ENCODE measurements at places on chromosomes 5 and 9.

DNA sequence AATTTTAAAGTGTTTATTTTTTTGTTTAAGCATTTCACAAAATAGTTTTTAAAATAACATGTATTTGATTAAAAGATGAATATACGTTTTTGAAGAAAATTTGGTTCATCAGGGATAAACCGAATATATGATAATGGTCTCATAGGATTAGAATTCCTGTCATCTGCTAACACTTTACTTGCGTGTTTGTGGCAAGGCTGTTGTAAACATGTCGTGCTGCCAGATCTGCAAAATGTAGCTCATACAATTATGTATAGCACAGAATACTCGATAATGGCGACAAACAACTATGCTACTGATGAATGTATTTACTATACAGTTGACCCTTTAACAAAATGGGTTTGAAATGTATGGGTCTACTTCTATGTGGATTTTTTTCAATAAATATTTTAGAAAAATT lies 7.2 kb upstream of the TXNDC8 start:
- no peak for DNase-seq

GRCh38 chr5:176364765-176365350 lies 429 bp upstream of the ARL10 start:
- no peak for DNase-seq

DNA sequence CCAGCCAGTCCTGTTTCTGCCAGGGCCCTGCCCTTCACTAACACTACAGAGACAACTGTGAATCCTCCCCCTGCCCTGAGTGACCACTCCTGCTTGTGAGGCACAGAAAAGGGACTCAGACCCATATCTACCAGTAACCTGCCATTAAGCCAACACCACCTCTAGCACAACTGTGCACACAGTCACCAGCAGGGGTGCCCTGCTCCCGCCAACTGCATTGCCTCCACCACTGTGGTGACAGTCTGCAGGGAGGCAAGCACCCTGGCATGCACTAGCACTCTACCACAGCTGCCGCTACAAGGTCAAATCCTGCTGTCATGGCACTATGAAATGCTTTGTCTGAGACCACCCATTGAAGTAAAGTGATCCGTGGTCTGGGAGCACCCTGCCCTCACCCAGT lies 1028.5 kb upstream of the CDH9 start:
- DNase-seq, result no peak

DNA sequence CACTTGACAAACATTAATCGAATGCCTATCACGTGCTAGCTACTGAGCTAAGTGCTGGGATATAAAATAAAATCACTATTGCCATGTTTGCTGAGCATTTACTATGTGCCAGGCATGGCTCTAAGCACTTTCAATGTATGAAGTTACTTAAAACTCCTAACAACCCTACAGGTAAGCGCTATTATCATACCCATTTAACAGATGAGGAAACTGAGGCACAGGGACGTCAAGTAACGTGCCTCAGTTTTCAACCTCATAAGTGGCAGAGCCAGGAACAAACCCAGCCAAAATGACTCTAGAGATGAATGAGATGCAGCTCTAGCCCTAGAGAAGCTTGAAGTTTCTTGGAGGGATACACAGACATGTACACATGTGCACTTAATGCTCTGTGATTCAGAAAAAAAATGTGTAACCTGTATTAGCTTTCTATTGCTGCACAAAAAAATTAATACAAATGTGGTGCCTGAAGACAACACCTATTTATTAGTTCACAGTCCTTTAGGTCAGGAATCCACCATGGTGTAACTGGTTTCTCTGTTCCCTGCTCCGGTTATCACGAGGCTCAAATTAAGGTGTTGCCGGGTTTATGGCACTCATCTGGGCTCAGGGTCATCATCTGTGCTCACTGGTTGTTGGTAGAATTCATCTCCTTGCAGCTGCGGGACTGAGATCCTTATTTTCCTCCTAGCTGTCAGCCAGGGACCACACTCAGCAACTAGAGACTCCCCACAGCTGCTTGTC lies 33.7 kb downstream of the TTLL11 start:
- no peak for DNase-seq

- DNase-seq, result no peak
Observed at GRCh38 chr5:37110135-37110534, 139.0 kb downstream of the CPLANE1 start.

GRCh38 chr5:165004175-165004574 lies 1498.8 kb downstream of the MAT2B start:
- no peak for DNase-seq

GRCh38 chr9:78707080-78707479 lies 410.2 kb downstream of the PSAT1 start:
- no peak for DNase-seq

- DNase-seq, result no peak
Observed at GRCh38 chr9:130311408-130312140, 46.0 kb downstream of the HMCN2 start.

- DNase-seq, result peak; percentile 85
Observed at GRCh38 chr9:4740638-4741364, at the start of gene AK3. TSS of gene AK3 (minus strand) at chr9:4741202. CDS start at chr9:4741087, 115 bp downstream.

DNA sequence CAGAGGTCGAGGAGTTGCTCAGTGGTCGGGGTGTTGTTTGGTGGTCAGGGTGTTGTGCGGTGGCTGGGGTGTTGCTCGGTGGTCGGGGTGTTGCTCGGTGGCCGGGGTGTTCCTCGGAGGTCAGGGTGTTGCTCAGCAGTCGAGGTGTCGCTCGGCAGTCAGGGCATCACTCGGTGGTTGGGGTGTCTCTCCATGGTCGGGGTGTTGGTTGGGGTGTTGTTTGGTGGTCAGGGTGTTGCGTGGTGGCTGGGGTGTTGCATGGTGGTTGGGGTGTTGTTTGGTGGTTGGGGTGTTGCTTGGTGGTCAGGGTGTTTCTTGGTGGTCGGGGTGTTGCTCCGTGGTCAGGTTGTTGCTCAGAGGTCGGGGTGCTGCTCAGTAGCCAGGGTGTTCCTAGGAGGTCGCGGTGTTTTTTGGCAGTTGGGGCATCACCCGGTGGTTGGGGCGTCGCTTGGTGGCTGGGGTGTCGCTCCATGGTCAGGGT lies 11.0 kb upstream of the GPSM1 start:
- no peak for DNase-seq

DNA sequence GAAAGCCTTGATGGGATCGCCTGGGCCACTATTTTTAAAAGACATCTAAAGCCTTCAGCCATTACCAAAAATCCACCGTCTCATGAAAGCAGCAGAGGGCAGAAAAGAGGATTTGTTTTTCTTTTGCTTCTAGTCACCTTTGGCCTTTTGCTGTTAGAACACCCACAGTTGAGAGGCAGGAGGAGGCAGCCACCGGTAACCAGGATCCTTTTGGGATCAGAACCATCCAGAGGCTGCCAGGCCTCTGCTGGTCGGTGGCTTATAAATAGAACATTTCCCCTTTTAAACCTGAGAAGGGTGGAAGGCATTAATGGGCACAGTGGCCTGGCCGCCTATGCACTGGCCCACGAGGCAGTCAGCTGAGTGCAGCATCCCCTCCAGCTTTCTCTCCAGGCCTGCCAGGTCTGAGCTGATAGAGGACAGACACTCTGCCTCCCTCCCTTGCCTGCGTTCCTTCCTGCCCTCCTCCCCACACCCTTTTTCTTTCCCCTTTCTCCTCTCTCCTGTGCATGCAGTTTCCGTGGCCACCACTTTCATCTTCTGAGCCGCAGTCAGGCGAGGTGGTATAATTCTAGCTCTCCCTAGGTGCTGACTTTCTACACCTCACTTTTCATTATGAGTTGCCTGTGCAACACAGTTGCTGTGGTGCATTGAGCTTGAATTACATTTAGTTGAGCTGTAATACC lies 253.4 kb downstream of the ARHGAP26 start:
- DNase-seq, result no peak

- no peak for DNase-seq
Observed at GRCh38 chr5:9582406-9582805, 36.5 kb upstream of the SEMA5A start.

DNA sequence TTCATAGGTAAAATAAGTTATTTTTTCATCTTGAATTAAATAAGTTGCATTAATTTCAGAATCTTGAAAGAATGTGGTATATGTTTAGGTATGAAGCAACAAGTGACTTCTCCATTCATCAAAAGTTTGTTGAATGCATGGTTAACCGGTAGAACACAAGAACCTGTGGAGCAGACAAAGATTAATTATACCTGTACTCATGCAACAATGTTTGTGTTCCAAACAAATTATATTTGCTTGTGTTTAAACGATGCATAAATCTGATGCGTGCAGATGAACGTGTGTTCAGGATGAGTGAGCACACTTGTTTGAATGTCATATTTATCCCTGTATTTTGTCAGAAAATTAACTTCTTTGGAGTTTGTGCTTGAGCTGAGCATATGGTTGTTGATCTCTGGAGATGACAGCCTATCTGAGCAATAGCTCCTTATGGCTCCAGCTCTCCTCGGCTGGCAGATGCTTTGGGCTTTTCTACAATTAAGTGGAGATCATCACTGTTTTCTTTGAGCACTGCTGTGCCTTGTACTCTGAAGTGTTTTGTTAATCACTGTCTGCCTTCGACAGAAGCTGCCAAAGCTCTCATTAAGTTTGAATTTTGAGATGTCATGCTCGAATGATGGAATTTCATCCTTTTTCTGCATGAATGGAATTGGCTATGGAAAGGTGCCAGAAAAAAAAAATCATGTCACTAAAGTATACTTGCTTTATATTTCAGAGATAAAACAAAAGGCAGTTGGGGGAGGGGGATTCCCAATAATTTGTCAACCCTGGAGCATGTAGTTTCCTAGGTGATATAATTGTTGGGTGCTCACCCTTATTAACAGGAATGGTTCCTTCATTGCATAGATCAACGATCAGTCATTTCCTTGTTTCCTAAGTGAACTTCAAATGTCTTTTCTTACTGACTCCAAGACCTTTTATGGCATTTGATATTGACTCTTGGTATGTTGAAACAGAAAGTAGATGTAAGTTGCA lies 502.5 kb upstream of the ARRDC3 start:
- DNase-seq, result peak; percentile 16

DNA sequence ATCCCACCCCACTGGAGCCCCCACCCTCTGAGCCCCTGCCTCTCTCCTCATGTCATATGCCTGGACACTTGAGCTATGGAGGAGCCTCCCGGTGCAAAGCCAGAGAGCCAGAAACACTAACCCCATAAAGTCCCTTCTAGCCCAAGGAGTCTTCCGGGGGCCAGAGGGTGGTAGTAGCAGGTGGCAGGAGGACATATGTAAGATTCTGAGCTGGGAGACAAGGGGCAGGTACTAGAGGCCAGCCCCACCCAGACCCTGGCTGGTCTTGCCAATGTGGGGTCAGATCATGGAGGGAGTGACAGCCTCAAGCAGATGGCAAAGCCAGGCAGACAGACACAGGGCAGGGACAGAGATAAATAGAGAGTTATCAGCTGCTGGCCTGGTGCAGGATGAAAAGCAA lies 63.4 kb downstream of the PSD2 start:
- no peak for DNase-seq

GRCh38 chr9:8494571-8494970 lies 695.0 kb upstream of the DMAC1 start:
- no peak for DNase-seq

- DNase-seq, result no peak
Observed at GRCh38 chr9:70000469-70000868, 43.2 kb upstream of the MAMDC2 start.

DNA sequence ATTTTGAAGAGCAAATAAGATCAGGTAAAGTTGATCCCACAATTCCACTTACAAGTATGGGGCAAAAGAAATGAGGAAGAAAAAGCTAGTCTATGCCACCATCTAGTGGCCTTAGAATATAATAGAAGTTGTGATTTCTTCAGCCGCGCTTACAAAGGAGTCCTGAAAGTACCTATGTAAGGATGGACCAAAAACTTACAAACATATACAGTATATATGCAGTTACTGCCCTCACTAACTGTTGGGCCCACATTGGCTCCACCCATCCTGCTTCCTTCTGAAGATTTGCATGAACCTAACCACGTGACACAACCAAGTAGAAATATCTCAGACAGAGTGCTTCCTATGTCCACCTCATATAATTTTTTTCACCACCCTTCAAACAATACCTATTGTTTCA lies 11.7 kb upstream of the OR13D1 start:
- DNase-seq, result peak; percentile 13

DNA sequence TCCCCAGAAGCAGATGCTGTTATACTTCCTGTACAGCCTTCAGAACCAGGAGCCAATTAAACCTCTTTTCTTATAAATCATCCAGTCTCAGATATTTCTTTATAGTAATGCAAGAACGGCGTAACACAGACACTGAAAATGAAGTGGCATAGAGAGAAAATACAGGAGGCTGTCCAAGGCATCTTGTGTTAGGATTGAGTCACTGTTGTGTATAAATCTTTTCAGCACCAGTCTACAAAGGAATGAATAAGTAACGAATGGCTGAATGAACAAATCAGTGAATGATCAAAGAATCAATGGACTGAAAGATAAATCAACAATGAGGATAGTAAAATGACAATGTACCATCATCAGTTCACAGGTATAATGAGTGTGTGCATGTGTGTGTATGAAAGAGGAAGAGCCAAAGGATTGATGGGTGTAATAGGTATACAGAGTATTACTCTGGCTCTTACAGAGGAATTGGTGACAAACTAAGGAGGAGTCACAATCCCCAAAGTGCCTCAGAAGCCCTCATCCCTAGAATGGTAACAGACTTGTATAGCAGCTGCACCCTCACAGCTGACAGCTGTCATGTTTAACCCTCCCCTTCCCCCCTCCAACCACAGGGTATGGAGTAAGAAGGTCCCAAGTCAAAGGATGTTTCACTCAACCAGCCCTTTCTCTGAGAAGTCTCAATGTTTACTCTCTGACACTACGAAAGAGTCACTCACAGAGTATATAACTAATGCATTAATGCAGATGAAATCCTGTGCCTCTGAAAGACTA lies 29.8 kb upstream of the MIER3 start:
- no peak for DNase-seq

GRCh38 chr9:129026442-129027223 lies 1.5 kb downstream of the SH3GLB2 start:
- DNase-seq, result peak; percentile 66

DNA sequence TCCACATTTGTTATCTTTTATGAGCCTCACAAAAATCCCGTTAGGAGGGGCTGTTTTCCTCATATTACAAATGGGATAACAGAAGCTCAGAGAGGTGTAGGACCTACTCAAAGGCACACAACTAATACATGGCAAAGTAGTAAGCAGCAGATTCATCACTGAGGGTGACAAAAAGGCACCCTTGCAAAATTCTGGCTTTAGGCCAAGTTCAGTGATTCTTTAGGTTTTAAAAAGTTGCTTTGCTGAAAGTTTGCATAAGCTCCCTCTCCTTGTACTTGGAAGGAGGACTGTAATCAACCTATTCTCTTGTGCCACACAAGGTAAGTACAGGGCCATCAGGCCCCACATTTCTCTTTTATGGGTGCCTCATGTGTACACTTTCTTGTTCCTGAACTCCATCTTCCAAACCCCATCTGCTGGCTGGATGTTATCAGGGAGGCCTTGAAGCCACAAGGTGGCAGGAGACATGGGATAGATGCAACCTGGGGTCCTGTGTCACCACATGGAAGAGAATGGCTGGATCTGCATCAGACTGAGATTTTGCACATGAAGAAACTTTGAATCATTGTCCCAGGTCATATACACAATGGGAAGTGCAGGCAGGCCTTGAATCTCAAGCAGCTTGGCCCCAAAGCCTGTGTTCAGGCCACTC lies 311.6 kb downstream of the MSX2 start:
- DNase-seq, result no peak

GRCh38 chr5:150137168-150137957 lies 18.3 kb downstream of the PDGFRB start:
- no peak for DNase-seq

- no peak for DNase-seq
Observed at GRCh38 chr5:40716000-40716399, 36.3 kb downstream of the PTGER4 start.
